SIG-M5 (cell line): ENCODE measurements at places on chromosomes 13 and 19.

GRCh38 chr19:48175578-48175977 lies 5.1 kb downstream of the ZSWIM9 start:
- no peak for DNase-seq

- no peak for DNase-seq
Measured at GRCh38 chr13:106433066-106433465, 102.4 kb downstream of the EFNB2 start.

- DNase-seq = no peak
Measured at GRCh38 chr19:56106993-56107392, 14.1 kb downstream of the ZNF787 start.

DNA sequence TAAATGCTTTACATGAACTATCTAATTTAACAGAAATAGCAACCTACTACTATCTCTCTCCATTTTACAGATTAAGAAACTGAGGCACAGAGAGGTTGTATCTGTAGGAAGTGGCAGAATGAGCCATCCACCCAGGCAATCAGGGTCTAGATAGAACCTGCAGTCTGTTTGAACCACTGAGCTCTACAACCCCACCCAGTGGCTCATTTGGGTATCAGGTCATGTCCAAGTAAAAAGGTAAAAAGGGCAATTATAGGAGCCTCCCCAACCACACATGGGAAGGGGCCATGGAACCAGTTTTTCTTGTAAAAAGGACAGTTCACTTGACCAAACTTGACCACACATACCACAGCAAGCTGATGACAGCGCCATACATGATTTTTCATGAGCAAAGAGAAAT lies 92.9 kb upstream of the SGCG start:
- DNase-seq = no peak

GRCh38 chr13:35920816-35921215 lies 210.4 kb downstream of the DCLK1 start:
- DNase-seq = no peak

- DNase-seq = no peak
Measured at GRCh38 chr19:45223879-45224278, 21.3 kb downstream of the EXOC3L2 start.

GRCh38 chr19:12793290-12794195 lies 2.3 kb downstream of the JUNB start:
- no peak for DNase-seq

- no peak for DNase-seq
Measured at GRCh38 chr13:62137629-62138405, 722.2 kb upstream of the PCDH20 start.
